Urinary bladder (tissue), 4 donors: ENCODE measurements at places on chromosomes 5 and 9. TPM values are rescaled to one million over a fixed set of nuclear protein-coding genes. Genes with fewer than 3 reads are reported as not detected.

The NXNL2 gene
- 1.9 TPM for total RNA-seq

The RFK gene
- 25.0 TPM for total RNA-seq

The SLCO6A1 gene
- total RNA-seq = not detected

- DNase-seq = no peak
These were observed 454.3 kb downstream of the KDM4C start for GRCh38 chr9:7212101-7212500.

GRCh38 chr5:54738118-54738972 lies 220.8 kb downstream of the SNX18 start:
- no peak for DNase-seq

DNA sequence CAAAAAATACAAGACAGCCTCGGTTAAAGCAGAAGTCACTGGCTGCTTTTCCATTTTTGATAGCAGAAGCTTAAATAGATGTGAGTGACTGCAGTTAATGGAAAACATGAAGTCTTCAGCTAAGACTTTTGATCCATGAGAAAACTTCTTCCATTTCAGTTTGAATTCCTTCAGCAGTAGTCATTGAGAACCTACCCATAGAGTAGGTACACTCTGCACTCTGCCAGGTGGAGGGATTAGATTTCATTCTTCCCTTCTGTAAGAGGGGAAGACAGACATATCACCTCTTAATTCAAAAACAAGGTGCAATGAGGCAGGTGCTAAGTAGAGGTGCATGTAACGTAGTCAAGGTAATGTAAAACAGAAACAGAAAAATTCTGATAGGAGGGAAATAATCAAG lies 26.7 kb upstream of the XPA start:
- no peak for DNase-seq

- no peak for DNase-seq
These were observed 2.1 kb downstream of the NPR2 start for GRCh38 chr9:35793461-35793860.

DNA sequence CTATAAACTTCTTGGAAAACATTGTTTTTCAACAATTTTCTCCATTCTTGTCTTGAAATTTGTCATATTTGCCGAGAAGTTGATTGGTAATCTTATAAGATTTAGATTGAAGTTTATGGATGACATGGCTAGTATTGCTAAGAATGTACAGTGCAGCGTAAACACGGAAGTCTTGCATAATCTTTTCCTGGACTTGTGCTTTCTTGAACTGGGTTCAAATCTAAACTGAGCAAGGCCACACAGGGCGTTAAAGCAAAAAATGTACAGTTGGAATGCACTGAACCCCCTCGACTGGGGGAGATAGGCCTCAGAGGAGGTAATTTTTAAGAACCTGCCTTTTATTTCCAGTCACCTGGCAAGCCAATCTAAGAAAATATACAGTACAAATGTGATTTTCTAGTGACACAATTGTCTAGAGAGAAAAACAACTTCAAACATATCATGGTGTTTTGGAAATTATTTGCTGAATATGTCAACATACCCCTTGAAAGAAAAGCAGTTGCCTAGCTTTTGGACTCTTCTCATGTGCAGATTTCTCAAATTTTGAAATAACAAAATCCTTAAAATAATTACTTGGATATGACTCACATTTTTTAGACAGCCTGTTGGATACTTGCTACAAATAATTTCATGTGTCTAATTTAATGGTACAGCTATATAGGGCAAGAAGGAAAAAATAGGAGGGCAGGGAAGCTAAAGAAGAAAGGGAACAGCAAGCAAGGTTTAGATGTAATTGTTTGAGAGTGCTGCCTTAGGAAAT lies 18.5 kb upstream of the GAS1 start:
- no peak for DNase-seq

DNA sequence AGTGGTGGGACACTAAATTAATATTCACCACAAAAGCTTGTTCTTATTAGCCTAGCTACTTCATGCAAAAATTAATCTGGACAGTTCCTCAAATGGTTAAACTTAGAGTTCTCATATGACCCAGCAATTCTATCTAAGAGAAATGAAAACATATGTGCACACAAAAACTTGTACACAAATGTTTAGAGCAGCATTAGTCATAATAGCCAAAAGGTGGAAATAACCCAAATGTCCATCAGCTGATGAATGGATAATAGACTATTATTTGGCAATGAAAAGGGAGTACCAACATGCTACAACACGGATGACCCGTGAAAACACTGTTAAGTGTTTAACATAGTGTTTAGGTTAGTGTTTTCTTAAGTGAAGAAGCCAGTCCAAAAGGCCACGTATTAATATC lies 32.8 kb upstream of the TNIP1 start:
- DNase-seq = no peak

DNA sequence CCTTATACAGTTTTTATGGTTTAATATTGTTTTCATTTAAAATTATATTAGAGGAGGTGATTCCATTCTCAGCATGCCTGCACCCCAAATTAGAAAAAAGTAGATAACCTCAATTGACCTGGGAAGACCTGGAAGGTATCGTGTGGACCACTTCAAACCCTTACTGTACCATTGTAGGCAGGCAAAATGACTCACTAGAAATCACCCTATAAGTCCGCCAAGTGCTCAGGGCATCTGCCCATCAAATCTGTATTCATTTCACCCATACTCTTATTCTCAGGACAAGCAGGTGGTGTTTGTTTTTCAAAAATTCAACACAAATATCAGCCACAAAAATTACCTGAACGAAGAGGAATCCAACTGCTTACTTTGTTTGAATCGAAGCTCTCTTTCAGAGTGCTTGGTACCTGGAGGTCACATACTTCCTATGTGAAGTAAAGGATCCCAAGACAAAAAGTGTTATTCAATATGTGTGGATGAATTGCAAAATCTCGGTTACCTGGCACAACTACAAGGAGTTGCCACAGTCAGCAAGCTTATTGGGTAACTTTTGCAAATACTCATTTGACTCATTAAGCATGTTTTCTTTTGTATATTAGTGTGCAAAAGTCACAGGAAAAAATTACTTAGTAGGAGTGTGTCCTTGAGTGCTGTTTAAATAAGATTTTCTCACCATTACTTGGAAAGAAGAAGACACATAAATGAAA lies 216.2 kb downstream of the ENC1 start:
- DNase-seq = no peak

- no peak for DNase-seq
These were observed 273.2 kb upstream of the PAPPA start for GRCh38 chr9:115880221-115880885.
